Activated naive CD4-positive, alpha-beta T cell treated with anti-CD3 and anti-CD28 coated beads for 36 hours (primary cell): ENCODE measurements at places on chromosomes 5 and 9. TPM values are rescaled to one million over a fixed set of nuclear protein-coding genes. Genes with fewer than 3 reads are reported as not detected.

Gene IL33
- total RNA-seq, result not detected

Gene OMD
- not detected for total RNA-seq

Gene ENHO
- total RNA-seq, result 0.27 TPM

- DNase-seq, result no peak
These were observed 51.1 kb downstream of the ENC1 start for GRCh38 chr5:74589204-74590056.

Gene SLC36A2
- not detected for total RNA-seq

Gene IL5
- not detected for total RNA-seq

GRCh38 chr5:17174965-17175364 is 42.5 kb upstream of the BASP1 start:
- no peak for DNase-seq

DNA sequence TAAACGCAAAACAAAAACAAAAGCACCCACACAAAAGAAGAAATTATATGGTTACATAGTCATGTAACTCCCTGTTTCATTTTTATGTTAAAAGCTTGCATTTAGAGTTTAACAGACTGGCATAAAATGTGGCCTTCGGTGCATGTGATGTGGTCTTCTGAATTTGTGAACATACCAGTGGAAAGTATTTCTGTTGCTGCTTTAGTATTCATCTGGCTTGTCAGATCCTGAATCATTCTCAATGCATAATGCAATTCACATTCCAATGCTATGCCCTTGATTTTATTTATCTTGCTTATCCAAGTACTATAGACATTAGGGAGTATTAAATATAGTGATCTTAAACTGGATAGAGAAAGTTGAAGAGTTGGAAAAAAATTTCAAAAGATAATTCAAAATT is 740.2 kb upstream of the ZNF608 start:
- no peak for DNase-seq

Gene PGM5
- not detected for total RNA-seq

Gene SNCB
- total RNA-seq, result not detected

GRCh38 chr9:83011611-83012010 is 51.3 kb downstream of the RASEF start:
- no peak for DNase-seq

- no peak for DNase-seq
These were observed 34.6 kb upstream of the ACTBL2 start for GRCh38 chr5:57517250-57517649.

GRCh38 chr9:127088724-127089615 is 33.5 kb downstream of the ANGPTL2 start:
- DNase-seq, result no peak

GRCh38 chr5:142803428-142804125 is 33.4 kb downstream of the ARHGAP26 start:
- DNase-seq, result no peak

DNA sequence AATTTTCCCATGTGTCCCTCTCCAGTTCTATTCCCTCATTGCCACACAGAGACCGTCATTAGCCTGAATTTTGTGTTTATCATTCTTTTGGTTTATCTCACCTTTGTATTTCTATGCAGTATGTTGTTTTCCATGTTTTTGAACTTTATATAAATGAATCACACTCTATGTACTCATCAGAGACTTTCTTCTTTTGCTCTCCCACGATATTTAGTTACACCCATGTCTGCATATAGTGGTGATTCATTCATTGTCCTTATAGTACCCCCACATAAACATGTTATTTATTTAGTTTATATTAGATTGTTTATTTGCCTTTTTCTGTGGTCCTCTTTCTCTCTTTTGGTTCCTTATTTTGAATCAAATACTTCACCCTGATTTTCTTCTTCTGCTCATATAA is 199.7 kb downstream of the FSTL4 start:
- DNase-seq, result no peak

GRCh38 chr5:2675548-2675947 is 75.9 kb downstream of the IRX2 start:
- no peak for DNase-seq

Gene RNF145
- 75.3 TPM for total RNA-seq

DNA sequence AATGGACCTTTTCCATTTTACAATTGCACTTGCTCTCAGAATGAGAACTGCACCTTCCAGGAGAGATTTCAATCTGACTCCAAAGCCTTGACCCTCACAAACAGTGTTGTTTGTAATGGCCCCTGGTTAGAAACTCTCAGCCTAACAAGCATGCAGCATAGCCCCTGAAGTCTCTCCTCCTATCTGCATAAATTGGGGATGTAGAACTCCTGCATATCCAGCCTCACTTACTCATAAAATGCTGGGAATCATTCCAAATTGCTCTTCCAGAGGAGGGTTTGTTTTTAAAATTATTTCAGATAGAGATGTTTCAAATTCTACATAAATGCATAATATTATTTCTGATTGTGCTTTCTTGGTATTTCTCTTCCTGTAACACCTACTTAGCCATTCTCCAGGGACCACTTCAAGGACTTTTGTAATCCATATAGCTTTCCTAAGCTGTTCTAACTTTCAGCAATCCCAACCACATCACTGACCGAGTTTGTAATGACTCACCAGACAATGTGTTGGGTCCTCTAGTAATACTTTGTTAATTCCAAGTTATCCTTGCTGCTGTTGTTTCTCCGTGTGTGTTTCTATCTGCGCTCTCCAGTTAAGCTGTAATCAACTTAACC is 143.8 kb upstream of the CCDC152 start:
- DNase-seq, result no peak

- no peak for DNase-seq
These were observed 84.0 kb downstream of the ADAMTS12 start for GRCh38 chr5:33807771-33808170.

Gene SLC1A3
- 0.86 TPM for total RNA-seq
